Common myeloid progenitor, CD34-positive (primary cell): ENCODE measurements at places on chromosomes 4 and X.

DNA sequence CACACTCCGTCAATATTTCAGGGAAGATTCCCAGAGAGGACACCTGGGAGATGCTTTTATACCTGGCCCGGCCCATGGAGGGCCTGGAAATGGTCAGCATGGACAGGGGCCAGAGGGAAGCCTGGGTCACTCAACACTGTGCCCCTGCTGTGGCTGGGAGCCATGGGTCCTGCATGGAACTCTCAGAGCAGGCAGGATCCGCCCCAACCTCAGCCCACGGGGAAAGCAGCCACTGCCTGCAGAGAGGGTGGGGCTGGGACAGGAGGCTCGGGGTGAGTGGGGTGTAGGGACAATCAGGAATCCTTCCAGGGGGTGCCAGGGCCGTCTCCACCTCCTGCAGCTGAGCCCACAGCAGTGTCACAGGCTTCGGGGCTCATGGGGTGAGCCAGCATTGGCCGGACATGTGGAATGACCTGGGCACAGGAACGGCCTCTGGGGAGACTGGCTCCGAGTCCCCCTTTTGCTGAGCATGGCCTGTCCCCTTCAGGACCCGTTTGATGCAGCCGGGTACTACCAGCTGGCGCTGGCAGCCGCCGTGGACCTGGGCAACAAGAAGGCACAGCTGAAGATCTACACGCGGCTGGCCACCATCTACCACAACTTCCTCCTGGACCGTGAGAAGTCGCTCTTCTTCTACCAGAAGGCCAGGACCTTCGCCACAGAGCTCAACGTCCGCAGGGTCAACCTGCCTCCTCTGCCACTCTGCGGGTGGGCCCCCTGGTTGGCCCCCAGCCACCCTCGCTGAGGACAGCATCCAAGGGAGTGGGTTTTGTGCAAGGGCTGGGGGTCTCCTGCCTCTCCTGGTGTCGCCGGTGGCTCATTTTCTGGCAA is 29.1 kb upstream of the HTRA3 start:
- H3K36me3 ChIP-seq: peaks cover 20% of the 10 kb centered on the region
- H3K4me1 ChIP-seq: peaks cover 20% of the 10 kb centered on the region
- H3K27ac ChIP-seq: no peak overlapping the region
- no peak for DNase-seq

GRCh38 chr4:26299254-26299882 is 21.4 kb upstream of the RBPJ start:
- no peaks in the 10 kb centered on the region for H3K27me3 ChIP-seq
- no peak for DNase-seq
- no peak overlapping the region for H3K27ac ChIP-seq

DNA sequence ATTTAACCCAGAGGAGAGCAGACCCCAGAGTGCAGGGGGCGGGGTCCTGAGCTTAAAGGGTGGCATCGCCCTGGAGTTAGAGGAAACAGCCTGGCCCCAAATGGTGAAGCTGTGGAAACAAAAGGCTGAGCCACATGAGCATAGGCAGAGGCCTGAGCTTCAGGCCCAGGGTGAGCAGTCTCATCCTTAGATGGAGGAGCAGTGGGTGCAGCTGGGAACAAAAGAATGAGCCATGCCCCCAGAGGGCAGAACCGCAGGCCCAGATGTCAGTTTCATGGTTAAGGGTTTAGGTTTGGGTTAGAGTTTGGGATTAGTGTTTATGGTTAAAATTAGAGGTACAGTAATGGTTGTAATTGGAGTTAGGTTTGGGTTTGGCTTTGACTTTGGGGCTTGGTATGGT is 44.4 kb upstream of the IL9R start:
- H3K27ac ChIP-seq: no peak overlapping the region
- no peaks in the 10 kb centered on the region for H3K27me3 ChIP-seq
- no peak overlapping the region for H3K4me3 ChIP-seq
- H3K36me3 ChIP-seq: no peaks in the 10 kb centered on the region
- DNase-seq: no peak

- H3K36me3 ChIP-seq: no peaks in the 10 kb centered on the region
- H3K27me3 ChIP-seq: no peaks in the 10 kb centered on the region
- no peak overlapping the region for H3K4me3 ChIP-seq
- H3K4me1 ChIP-seq: no peaks in the 10 kb centered on the region
Observed at GRCh38 chr4:149884529-149885181, 69.0 kb upstream of the IQCM start.

- peaks cover 33% of the 10 kb centered on the region for H3K4me1 ChIP-seq
- H3K4me3 ChIP-seq: no peak overlapping the region
- no peak for DNase-seq
Observed at GRCh38 chr4:153485359-153485758, 19.2 kb downstream of the TMEM131L start.

- H3K36me3 ChIP-seq: no peaks in the 10 kb centered on the region
- H3K4me1 ChIP-seq: no peaks in the 10 kb centered on the region
- no peak overlapping the region for H3K4me3 ChIP-seq
- H3K27me3 ChIP-seq: no peaks in the 10 kb centered on the region
Observed at GRCh38 chrX:118779581-118779980, 44.0 kb upstream of the ZCCHC12 start.

- no peak overlapping the region for H3K4me3 ChIP-seq
- H3K27me3 ChIP-seq: peaks cover 40% of the 10 kb centered on the region
- H3K4me1 ChIP-seq: no peaks in the 10 kb centered on the region
- no peaks in the 10 kb centered on the region for H3K36me3 ChIP-seq
- no peak for DNase-seq
Observed at GRCh38 chr4:7817877-7818398, 121.7 kb downstream of the AFAP1 start.

GRCh38 chrX:103398421-103398864 is 22.1 kb downstream of the BEX3 start:
- H3K27me3 ChIP-seq: no peaks in the 10 kb centered on the region
- DNase-seq: peak; percentile 33
- no peak overlapping the region for H3K4me3 ChIP-seq

DNA sequence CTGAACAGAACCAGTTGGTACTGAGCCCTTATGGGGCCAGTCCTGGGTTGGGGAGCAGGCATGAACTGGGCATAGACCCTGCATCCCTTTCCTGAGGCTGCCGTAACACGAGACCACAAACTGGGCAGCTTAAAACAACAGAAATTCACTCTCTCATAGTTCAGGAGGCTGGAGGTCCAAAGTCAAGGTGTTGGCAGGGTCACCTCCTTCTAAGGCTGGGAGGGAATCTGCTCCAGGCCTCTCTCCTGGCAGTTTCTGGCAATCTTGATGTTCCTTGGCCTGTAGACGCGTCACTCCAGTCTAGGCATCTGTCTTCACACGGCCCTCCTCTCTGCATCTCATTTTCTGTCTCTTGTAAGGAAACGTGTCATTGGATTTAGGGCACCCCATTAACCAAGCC is 19.8 kb upstream of the SORCS2 start:
- H3K27ac ChIP-seq: no peak overlapping the region
- no peaks in the 10 kb centered on the region for H3K36me3 ChIP-seq
- no peaks in the 10 kb centered on the region for H3K27me3 ChIP-seq
- H3K4me3 ChIP-seq: no peak overlapping the region

DNA sequence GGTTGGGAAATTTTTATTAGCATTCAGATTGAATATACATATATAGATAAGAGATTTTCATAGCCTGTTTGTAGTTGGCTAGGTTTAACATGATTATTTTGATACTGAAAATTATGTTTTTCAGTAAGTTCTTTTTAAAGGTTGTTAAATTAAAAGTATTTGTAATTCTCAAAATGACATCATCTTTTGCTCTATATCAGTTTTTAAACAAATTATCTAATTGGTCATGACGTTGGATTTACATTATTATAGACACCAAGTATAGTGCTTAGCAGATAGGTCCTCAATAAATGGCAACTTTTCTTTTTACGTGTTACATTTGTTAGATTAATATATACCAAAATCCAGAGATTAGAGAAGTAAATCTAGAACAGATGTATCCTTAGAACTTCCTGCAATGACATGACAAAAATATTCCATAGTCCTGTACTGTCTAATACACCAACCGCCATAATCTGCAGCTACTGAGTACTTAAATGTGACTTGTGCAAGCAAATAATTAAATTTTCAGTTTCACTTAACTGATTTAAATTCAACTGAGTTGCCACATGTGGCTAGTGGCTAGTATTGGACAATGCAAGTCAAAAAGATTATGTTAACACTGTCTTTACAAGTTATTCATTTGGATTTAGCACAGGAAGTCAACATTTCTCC is 1613.1 kb upstream of the TENM3 start:
- H3K27me3 ChIP-seq: no peaks in the 10 kb centered on the region
- DNase-seq: peak; percentile 31
- H3K36me3 ChIP-seq: no peaks in the 10 kb centered on the region
- H3K27ac ChIP-seq: no peak overlapping the region
- no peak overlapping the region for H3K4me3 ChIP-seq

DNA sequence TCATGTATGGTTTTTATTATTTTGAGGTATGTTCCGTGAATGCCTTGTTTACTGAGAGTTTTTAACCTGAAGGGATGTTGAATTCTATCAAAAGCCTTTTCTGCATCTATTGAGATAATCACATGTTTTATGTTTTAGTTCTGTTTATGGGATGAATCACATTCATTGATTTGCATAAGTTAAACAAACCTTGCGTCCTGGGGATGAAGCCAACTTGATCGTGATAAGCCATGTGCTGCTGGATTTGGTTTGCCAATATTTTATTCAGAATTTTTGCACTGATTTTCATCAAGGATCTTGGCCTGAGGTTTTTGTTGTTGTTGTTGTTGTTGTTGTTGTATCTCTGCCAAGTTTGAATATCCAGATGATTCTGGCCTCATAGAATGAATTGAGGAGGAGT is 43.8 kb downstream of the CDX4 start:
- no peaks in the 10 kb centered on the region for H3K4me1 ChIP-seq
- no peak overlapping the region for H3K27ac ChIP-seq
- H3K36me3 ChIP-seq: no peaks in the 10 kb centered on the region
- no peak overlapping the region for H3K4me3 ChIP-seq
- no peak for DNase-seq

- no peak overlapping the region for H3K27ac ChIP-seq
- H3K27me3 ChIP-seq: no peaks in the 10 kb centered on the region
- no peaks in the 10 kb centered on the region for H3K4me1 ChIP-seq
- no peak for DNase-seq
- H3K36me3 ChIP-seq: no peaks in the 10 kb centered on the region
- no peak overlapping the region for H3K4me3 ChIP-seq
Observed at GRCh38 chrX:122833230-122833629, 350.8 kb upstream of the GRIA3 start.

DNA sequence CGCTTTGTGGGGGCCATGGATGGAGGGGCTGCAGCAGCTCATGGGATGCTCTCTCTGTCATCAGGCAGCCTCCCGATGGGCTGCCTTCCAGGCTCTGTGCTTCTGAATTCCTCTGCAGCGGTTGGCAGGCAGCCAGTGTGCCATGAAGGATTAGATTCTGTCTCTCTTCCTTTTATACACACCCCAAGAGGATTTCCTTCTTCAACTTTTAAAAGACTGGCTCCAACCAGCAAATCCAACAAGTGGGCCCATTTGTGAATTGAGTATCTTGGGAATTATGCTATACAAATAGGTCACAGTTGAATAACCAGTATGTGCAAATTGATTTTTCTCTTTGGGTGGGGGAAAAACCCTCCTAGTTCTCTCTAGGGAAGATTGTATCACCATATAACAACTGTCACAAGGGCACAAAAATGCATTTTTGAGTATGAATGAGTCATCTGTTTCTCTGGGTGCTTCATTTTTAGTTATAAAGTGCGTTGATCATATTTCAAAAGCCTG is 96.8 kb upstream of the FAT1 start:
- DNase-seq: no peak
- H3K4me1 ChIP-seq: no peaks in the 10 kb centered on the region
- no peak overlapping the region for H3K27ac ChIP-seq
- no peak overlapping the region for H3K4me3 ChIP-seq
- H3K27me3 ChIP-seq: no peaks in the 10 kb centered on the region

DNA sequence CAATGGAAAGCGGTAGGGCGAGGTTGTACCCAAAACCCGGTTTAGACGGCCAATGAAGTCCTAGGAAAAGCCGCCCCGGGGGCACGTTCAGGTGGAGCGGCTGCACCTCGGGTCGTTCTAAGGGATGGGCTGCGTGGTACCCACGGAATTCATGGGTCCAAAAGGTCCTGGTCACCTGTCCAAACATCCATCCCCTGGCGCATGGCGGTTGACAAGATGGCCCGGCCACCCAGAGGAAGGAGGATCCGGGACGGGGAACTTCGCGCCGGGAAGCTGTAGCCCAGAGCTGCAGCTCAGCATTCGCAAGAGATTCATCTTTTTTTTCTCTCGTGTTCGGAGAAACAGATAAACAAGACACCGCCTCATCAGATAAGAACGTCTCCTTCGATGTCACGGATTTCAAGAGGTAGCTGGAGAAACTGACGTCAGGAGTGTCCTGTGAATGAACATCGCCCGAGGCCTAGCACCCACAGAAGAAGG is 10.9 kb downstream of the PITX2 start:
- peaks cover 8% of the 10 kb centered on the region for H3K4me1 ChIP-seq
- H3K4me3 ChIP-seq: no peak overlapping the region

DNA sequence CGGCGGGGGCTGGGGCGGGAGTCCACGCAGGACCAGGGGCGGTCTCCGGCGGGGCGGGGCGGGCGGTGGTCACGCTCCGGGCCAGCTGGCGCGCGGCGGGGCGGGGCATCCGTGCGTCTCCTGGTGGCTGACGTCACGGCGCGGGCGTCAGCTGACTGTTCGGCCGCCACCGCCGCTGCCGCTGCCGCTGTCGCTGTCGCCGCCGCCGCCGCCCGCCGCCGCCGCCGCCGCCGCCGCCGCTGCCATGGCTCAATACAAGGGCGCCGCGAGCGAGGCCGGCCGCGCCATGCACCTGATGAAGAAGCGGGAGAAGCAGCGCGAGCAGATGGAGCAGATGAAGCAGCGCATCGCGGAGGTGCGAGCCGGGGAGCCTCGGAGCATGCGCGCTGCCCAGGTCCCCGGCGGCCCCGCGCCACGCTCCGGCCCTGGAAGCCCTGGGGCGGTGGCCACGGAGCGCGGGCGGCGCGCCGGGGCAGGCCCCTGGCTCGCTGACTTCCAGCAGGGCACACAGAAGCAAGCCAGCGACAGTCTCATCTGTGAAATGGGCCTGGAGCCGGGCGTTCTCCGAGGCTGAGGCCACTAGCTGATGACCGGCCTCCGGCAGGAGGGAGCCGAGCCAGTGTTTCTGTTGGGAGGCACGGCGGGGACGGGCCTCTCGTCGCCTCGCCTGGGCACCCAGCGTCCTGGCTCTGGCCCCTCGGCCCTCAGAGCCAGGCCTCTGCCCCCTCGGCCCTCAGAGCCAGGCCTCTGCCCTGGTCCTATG is at the start of gene FAM50A:
FAM50A (plus strand) TSS at position 150 of the 763 bp plus-strand sequence; CDS start at position 245, 95 bp downstream.
- peaks cover 15% of the 10 kb centered on the region for H3K4me1 ChIP-seq
- H3K4me3 ChIP-seq: peak within 1 kb of the TSS; percentile 65
- peaks cover 6% of the 10 kb centered on the region for H3K36me3 ChIP-seq

- no peaks in the 10 kb centered on the region for H3K36me3 ChIP-seq
- H3K27me3 ChIP-seq: no peaks in the 10 kb centered on the region
- H3K4me1 ChIP-seq: peaks cover 24% of the 10 kb centered on the region
- H3K4me3 ChIP-seq: no peak overlapping the region
- no peak for DNase-seq
Observed at GRCh38 chr4:1250921-1251772, 2.2 kb upstream of the CTBP1 start.

- DNase-seq: peak; percentile 72
- no peak overlapping the region for H3K27ac ChIP-seq
- no peak overlapping the region for H3K4me3 ChIP-seq
- no peaks in the 10 kb centered on the region for H3K36me3 ChIP-seq
- H3K27me3 ChIP-seq: peaks cover 3% of the 10 kb centered on the region
Observed at GRCh38 chrX:13487731-13488505, 81.5 kb upstream of the EGFL6 start.

- H3K4me3 ChIP-seq: peak within 1 kb of the TSS; percentile 8
- DNase-seq: peak; percentile 66
- H3K27ac ChIP-seq: no peak within 1 kb of the TSS
Observed at GRCh38 chr4:56505269-56506130, at the start of gene ARL9. TSS of gene ARL9 (plus strand) at chr4:56505791. CDS start at chr4:56505863, 72 bp downstream.
